ENCODE measurements at places on chromosomes 13 and 19.

DNA sequence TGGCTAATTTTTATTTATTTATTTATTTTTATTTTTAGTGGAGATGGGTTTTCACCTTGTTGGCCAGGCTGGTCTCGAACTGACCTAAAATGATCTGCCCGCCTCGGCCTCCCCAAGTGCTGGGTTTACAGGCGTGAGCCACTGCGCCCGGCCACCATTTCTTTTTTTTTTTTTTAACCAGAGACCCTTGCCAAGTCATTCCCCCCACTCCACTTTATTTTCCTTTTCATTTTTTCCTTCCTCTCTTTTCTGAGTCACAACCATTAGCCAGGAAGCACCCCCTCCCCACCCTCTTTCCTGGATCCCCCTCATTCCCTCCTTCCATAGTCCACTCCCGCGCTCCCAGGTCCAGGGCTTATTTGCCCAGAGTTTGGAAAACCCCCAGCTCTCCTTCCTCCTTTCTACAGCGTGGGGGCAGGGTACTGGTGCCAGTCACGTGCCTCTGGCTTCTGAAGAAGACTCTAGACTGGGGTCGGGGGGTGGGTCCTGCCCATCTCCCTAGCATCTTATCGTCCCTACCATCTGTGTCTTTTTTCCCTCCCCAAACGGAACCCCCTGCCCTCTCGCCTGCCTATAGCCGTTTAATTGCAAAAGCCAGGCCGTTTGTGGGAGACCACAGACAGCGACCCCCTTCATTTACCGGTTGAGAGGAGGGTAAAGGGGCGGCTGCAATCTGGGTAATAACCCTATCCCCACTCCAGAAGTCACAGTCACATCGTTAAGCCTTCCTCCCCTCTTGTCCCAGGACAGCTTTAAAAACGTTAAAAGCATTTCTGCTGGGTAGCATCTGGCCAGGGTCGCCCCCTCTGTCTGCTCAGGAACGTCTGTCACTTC, 1.1 kb upstream of the CALR start:
- peak; percentile 94 for DNase-seq

DNA sequence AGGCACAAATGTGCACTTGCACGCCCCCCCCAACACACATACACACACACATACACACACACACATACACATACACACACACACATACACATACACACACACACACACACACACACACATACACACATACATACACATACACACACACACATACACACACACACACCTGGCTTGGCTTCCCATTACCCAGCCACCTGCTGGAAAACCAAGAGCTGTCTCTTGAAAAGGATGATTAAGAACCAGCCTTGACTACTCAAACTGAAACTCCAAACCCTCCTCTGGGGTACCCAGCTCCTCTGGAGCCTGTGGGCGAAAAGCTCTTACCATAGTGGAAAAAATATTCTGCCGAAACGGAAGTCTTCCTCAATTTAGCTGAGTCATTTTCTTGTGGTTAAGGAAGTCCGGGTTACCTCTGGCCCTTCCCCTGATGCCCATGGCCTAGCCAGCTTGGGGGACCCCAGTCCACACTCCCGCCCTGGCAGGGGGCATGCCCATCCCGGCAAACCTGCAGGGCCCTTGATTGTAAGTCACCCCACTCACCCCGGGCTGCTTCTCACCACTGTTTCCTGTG, 21.9 kb downstream of the CEBPA start:
- no peak for DNase-seq

DNA sequence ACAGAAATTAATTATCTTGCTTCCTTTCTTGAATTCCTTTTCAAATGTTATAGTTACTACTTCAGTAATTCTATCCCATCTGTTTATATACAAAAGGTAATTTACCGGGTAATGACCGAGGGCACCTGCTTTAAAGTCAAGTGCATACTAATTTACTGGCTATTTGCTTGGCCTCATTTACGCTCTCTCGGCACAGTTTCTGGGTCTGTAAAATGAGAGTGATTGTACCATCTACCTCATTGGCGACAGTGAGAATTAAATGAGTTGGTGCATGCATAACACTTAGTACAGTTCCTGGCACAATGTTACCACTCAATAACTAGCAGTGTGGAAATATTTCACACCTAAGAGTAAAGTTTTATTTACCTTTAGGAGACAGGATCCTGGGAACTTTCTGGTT, 111.6 kb downstream of the GGACT start:
- no peak for DNase-seq

DNA sequence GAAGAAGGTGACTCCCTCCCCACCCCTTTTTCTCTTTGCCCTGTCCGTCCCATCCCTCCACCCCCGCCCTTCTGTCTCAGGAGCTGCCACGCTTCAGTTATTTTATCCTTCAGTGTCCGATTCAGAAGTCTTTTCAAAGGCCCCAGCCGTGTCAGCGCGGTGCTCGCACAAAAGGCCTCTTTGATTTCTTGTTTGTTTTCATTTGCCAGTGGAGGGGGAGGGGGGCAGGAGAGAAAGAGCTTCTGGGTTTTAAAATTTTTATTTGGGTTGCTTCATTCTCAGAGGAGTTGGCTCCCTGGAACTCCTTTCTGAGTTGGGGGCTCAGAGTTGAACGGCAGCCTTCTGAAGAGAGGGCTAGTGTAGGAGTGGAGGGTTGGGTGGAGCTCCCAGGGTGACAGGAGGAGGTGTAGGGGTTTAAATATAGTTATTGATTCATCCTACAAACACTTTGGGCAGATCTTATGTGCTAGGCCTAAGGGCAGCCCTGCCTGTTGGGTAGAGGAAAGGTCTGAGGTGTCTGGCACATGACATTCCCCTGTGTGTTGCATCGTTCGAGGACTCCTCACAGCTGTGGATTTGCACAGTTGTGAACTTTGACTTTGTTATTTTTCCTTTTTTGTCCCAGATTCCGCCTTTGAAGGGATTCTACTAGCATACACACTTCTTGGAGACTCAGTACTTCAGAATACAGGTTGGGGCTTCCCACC, 36.8 kb downstream of the NFIX start:
- no peak for DNase-seq

- DNase-seq: no peak
These were observed 2.5 kb downstream of the SLC1A6 start for GRCh38 chr19:14977128-14977527.

DNA sequence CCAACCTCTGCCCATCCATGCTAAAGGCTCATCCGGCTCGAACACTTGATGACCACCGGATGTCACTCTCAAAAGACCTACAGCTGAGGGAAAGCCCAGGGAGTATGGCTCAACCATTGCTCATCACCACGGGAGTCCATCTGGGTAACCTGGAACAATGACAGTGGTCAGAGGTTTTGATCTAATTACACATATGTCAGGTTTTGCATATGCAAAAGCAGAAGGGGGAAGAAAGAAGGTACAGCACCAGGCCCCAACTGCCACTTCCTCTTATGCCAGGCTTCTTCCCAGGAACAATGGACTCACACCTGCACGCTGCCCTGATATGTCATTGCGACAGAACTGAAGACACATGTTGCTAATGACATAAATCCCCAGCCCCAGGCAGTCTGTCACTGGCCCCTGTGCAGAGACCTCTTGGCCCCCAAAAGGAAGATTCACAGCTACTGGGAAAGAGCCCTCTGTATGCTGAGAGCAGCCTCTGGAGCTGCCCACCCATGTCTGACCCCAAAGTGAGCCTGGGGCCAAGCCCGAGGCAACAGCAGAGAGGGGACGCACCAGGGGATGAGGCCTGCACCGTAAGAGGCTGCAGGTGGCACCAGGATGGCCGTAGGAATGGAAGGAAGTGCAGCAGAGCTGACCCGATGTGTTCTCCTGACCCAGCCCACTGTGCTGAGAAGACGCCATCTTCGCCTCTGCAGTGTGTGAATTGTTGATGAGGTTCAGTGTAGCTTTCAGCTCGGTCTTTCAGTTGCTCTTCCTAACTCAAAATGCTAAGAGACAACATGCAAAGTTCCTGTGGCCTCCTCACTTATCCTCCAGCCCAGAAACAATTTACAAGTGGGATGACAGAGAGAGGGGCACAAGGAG, 26.3 kb downstream of the EPS15L1 start:
- peak; percentile 71 for DNase-seq

GRCh38 chr19:17021793-17022590, 4.6 kb downstream of the CPAMD8 start:
- no peak for DNase-seq

DNA sequence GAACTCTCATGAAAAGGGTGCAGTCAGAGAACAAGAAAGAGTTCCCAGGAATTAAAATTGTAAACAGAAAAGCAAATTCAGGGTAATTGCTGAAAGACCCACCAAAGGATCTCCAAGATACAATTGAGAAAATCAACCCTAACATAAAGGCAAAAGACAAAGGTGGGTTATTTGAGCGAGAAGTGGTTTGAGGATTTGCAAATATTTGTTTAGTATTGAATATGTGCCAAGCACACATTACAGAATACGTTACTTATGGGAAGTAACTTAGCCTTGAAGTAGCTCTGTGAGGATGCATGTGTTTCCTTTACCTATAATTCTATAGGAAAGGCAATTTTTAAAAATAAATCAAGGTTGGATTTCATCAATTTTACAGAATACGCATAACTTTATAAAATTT, 10.0 kb upstream of the CEACAM21 start:
- no peak for DNase-seq

Measured in hematopoietic multipotent progenitor cell treated with erythropoietin and hydrocortisone succinate and interleukin-3 and kit ligand, for 6 days (in vitro differentiated cells).